Glomerular endothelial cell (primary cell): ENCODE measurements at places on chromosomes 6 and 20.

- no peak for DNase-seq
Measured at GRCh38 chr6:44738601-44739146, 351.2 kb downstream of the CDC5L start.

- no peak for DNase-seq
Measured at GRCh38 chr6:135087803-135088202, 33.2 kb upstream of the HBS1L start.

DNA sequence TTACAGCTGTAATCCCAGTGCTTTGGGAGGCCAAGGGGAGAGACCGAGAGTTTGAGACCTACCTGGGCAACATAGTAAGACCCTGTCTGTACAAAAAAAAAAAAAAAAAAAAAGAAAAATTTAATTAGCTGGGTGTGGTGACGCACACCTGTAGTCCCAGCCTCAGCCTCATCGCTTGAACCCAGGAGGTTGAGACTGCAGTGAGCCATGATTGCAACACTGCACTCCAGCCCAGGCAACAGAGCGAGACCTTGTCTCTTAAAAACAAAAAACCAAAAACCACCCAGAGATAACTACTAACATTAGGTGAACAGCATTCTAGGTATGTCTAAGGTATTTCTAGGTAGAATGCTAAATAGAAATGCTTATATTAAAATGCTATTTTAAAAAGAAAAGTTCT, 21.0 kb upstream of the PI16 start:
- DNase-seq = no peak

- no peak for DNase-seq
Measured at GRCh38 chr6:2376429-2377355, 131.3 kb upstream of the GMDS start.

DNA sequence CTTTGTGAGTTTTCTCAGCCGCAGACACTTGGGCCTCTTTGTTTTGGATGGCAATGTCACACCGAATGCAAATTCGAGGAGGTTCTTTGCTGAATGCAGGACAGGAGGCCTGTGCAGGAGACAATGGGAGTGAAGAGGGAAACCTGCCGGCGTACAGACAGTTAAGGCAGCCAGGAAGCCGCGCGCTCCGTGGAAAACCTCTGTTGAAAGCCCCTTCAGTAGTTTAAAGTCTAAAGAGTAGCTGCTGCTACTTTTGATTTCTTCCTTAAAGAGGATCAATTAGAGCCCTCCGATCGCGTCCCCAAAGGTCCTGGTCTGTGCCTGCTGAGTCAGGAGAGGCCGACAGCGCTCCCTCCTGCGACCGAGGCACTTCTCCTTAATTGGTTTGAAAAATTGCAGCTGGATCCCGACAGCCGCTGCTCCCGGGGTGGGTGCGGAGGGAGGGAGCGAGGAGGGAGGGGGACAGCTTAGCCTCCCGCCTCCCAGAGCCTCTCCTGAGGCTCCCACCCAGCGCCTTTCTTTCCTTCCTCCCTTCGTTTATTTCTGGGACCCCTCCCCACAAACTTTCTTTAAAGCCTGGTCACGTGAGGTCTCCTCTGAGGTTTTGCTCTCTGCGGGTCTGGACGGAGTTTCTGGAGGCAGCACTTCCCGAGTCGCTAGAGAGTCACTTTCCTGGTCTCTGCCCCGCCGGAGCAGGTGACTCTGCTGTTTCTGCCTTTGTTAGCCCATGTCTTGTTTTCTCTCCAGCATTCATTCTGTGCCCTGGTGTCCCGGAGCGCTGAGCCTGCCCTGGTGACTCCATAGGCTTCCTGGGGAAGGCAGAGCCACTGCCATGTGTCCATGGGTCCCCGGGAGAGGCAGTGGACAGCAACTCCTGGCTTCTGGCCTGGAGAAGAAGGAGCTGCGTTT, 22.3 kb upstream of the RPP40 start:
- no peak for DNase-seq

- no peak for DNase-seq
Measured at GRCh38 chr6:132246120-132246617, 155.1 kb downstream of the MOXD1 start.

- DNase-seq = no peak
Measured at GRCh38 chr6:73388433-73388799, 6.2 kb upstream of the DDX43 start.

- DNase-seq = no peak
Measured at GRCh38 chr6:15363523-15364400, 117.9 kb downstream of the JARID2 start.
